Muscle of back (tissue), 13 donors: ENCODE measurements at places on chromosomes 2 and 18.
A peak's percentile ranks its signal among the peaks of the same experiment; 100 is the strongest.

DNA sequence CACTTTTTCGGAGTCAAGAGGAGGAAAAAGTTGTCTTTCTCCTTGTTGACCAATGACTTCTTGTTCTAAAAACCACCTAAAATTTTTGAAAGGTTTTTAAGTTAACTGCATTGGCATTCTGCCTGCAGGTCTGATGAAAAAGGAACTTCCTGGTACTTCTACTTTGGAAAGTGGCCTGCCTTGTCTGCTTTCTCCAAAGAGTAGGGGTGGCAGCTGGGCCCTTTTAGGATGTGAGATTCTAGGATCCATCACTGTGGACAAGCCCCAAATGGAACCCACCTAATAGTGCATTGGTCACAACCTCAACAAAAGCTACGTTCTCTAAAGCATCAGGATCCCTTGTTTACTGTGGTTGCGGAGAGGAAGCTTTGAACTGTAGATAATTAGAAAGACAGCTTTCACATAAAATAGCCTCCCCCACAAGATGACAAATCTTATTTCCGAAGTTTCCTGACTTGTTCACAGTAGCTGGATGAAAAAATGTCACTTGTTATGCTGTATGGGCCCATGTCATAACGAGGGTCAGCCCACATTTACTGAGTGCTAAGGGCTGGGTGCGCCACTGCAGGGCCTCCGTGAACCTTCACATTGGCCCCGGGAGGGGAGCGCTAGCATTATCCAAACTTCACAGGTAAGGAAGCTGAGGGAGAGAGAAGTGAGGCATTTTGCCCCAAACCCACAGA is 17.4 kb downstream of the ASPRV1 start:
- DNase-seq: no peak

GRCh38 chr2:231321021-231321420 is 74.5 kb upstream of the B3GNT7 start:
- peak; percentile 25 for DNase-seq

DNA sequence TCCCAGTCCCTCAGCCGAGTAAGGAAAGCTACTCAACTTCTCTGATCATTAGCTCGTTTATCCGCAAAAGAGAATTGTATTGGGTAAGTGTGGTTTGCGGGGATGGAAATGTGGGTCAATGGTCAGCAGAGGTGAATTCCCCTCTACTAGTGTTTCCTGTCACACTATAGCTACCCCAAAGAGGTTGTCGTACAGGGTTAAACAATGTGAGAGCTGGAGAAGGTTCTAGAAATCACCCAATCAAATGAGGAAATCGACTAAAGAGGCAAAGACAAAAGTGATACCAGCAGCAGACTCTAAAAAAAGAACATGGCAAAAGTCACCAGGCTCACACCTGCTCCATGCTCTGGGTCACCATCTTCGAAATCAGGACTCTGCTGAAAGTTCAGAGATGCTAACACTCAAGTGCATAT is 144.7 kb upstream of the ITGA4 start:
- DNase-seq: no peak

GRCh38 chr18:39969803-39970494 is 1985.1 kb upstream of the PIK3C3 start:
- DNase-seq: no peak

DNA sequence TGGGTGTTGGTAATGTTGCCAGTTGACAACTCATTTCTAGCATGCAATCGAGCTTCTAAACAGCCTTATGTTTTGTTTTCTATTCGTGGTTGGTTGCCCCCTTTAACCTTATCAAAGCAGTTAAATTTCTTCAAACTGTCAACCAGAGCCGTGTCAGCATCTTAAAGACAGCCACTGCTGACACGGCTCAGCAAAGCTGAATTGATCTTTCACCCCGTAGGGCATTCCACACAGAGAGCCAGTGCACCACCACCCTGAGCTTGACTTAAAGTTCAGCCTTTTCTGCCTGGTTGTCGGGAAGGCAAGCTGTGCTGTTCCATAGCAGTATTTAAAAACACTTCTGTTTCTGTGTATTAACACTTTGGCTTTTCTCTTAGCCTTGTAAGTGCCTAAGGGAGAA is 355.0 kb upstream of the CHST9 start:
- no peak for DNase-seq
